ENCODE measurements at places on chromosomes 2 and 18.

- peak; percentile 32 for DNase-seq
These were observed 475 bp downstream of the B3GNT2 start for GRCh38 chr2:62196278-62196901.

DNA sequence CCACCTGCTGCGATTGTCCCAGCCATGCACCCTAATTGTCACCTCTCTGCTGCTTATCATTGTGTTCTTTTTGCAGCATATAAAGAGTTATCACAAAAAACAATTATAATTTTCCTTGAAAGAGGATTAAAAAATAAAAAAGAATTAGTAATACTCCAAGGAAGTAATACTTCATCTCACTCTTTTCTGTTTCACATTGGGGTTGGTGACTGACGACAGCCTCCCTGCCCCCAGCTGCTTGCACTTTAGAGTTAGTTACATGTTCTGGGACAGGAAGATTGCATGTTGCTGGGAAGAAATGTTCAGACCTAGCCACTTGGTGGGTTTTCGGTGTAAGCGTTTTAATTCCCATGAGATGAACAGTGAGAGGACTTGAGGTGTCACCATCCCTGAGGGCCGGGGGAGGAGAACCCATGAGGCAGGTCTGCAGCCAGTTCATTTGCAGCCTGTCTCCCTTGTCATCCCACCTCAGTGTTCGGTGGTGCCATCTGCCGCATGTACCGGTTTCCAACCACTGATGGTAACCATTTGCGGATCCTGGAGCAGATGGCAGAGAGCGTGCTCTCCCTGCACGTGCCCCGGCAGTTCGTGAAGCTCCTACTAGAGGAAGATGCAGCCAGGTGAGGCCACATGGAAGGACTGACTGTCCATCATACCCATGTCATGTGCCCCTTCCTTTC lies 69.1 kb downstream of the COA5 start:
- DNase-seq: no peak

- no peak for DNase-seq
These were observed 98.8 kb downstream of the DPP4 start for GRCh38 chr2:161975062-161975812.

DNA sequence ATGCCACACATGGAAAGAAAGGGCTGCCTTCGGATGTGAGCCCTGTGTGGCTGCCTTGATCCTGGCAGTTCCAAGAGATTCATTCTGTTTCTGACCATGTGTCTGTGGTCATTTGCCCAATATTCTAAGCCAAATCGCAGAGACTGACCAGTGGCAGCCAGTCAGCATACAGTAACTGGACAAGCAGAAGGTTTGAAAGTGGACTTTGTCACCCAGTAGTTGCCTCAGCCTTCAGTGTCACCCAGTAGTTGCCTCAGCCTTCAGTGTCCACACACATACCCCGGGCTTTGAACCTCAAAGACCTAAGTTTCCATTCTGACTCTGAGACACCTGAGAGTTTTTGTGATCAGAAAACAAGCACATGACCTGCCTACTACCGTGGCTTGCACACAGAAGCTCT lies 5.0 kb downstream of the RFX8 start:
- no peak for DNase-seq

GRCh38 chr2:2876331-2877221 lies 501.0 kb downstream of the EIPR1 start:
- DNase-seq: no peak

- no peak for DNase-seq
These were observed 251.5 kb upstream of the THUMPD2 start for GRCh38 chr2:40030456-40030975.

- DNase-seq: no peak
These were observed 7.2 kb upstream of the SFXN5 start for GRCh38 chr2:73078457-73079411.

DNA sequence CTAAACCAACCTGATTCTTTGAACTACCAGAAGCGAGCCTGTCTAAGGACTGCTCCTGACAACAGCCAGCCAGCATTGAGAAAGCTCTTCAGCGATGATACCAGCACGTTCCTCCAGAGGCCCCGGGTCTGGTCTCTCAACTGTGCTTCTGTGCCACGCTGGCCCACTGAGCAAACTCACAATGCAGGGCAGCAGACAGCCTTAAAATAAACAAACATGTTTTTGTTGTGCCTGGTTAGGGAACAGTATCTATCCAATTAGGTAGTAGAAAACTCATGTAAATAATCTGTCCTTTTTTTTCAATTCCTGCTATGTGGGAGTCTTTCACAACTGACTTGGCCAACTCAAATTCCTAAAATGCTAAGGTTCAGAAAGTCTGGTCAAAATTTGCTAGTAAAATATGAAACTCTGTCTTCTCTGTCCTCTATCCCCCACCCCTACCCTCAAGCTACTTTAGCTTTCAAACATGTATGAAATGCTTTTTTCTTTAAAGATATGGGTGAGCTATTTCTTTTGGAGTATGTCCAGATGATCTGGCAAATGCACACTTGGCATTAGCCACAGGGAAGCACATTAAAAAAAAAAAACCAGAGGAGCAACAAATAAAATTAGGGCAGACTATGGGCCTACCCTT lies 21.4 kb upstream of the EML4 start:
- no peak for DNase-seq

GRCh38 chr2:4965556-4966320 lies 726.4 kb upstream of the SOX11 start:
- DNase-seq: no peak

DNA sequence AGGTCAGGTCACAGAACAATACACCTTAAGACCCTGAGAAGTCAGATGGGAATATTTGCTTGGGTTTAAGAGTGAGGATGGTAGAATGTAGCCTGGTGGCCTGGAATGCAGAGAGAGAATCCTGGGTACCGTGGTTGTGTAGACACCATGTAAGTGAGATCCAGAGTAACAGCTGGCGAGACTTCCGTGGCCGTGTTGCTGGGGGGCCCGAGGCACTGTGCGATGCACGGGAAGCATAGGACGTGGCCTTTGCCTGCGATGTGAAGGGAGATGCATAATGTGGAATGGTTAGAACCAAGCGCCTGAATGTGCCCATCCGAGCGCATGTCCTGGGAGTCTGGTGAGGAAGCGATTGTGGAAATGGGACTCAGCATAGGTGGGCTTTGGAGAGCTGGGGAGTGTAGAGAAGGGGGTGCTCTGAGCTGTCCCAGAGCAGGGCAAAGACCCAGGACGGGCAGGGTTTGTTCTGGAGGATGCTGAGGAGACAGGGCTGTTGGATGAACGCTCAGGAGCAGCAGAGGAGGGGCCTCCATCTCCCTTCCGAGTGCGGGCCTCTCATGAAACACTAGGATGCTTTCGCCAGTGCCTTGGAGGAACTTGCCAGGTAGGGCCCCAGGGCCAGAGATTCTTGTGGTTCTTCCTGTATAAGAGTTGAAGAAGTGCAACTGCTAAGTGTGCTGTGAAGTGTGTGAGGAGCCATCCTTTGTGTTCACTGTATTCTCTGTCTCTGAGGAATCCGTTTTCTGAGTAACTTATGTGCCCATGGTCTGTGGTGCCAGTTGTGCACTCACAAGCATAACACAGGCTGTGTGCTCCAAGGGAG lies 7.1 kb downstream of the RNF144A start:
- no peak for DNase-seq

DNA sequence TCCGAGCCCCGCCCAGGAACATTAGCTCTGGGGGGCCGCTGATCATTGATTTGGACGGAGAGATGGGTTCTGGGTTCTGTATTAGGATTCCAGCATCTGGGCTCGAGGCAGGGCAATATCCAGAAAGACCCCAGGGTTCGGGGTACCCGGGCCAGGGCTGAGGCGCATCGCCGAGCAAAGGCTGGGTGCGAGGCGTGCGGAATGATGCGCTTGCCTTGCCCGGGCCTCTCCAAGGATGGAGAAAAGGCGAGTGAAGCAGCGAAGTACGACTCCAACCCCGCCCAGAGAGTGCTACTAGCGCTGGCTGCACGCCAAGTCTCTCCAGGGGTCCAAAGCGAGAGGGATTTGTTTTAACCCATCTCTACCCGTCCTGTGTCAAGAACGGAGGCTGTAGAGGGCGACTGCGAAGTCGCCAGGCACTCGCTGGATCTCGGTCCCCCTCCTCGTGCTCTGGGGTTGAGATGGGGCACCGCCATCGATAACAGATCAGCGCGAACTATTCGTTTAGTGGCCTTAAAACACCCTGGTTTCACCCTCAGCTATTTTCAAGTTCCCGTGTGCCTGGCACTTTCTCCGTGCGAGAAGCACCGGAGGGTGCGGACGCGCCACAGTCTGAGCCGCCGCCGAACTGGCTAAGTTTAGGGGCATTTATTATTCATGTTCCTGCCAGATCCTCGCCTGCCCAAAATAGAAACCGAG lies 1.9 kb downstream of the ADCYAP1 start:
- DNase-seq: no peak

DNA sequence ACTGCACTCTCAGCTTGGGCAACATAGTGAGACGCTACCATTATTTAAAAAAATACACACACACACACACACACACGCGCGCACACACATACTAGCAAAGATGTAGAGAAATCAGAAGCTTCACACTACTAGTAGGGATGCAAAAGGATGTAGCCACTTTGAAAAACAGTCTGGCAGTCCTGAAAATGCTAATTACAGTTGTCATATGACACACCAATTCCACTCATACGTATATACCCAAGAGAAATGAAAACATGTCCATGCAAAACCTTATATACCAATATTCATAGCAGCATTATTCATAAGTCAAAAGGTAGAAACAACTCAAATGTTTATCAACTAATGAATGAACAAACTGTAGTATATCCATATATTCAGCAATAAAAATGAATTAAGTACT lies 90.3 kb downstream of the SLC25A12 start:
- DNase-seq: no peak

GRCh38 chr2:70515938-70516337 lies 37.7 kb downstream of the TGFA start:
- no peak for DNase-seq

DNA sequence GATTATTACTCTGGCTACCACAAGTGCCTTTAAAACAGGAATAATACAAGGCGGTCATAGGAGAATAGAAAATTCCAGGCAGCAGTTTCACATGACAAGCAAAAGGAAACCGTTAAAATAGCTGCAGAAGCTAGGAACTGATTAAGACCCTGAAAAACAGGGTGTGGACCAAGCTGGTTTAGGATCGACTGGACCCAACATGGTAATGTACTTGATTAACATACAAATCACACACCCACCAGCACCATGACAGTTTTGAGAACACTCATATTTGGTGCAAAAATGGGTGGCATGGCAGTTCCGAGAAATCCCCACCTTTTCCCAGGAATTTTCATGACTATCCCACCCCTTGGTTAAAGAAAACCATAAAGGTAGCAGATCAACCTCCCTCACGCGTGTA lies 51.9 kb upstream of the TMEM163 start:
- DNase-seq: no peak

DNA sequence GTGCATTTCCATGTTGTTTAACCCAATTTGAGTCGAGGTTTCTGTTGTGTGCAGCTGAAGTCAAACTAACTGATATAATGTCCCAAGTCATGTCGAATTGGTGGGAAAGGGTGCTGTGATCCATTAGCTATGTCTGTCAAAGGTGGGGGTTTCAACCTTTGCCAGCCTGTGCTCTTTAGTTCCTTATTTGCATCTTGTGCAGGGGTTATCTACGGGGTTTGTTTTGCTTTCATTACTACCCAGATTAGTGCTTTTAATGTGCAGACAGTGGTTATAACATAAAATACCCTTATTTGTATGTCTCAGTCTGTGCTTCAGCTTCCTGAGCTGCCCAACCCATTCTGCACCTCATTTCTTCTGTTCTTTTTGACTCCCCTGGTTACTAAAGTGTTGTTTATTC lies 271.9 kb upstream of the CXCR4 start:
- DNase-seq: no peak

GRCh38 chr2:45388541-45389100 lies 222.4 kb downstream of the SRBD1 start:
- no peak for DNase-seq

GRCh38 chr2:98768384-98769113 lies 37.6 kb upstream of the MGAT4A start:
- DNase-seq: no peak

DNA sequence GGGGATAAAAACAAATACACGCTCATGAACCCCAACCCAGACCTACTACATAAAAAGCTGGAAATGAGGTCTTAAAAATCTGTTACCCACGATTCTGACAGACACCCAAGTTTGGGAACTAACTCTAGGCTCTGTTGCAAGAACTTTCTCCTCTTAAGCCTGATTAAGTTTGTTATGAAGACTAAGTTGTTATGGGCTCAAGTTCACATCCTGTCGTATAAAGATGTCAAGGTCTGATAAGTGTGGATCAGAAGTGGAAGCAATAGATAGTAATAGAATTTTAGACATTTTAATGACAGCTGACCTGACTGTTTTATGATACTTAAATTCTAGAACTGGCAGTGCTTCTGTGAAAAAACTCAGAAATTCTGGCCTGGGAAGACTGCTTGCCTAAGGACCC lies 43.2 kb downstream of the LPIN2 start:
- no peak for DNase-seq

- no peak for DNase-seq
These were observed 50.7 kb downstream of the STRN start for GRCh38 chr2:36915627-36916026.

DNA sequence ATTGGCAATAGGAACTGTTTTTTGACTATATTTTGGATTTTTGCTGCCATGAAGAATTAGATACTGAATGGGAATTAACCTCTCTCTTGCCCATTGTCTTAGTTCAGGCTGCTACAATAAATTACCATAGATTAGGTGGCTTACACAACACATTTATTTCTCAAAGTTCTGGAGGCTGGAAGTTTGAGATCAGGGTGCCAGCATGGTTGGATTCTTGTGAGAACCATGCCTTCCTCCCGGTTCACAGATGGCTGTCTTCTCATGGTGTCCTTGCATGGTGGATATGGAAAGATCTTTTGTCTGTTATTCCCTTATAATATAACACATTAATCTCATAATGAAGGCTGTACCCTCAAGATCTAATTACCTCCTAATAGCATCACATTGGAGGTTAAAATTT lies 836.4 kb downstream of the SLC4A3 start:
- no peak for DNase-seq

DNA sequence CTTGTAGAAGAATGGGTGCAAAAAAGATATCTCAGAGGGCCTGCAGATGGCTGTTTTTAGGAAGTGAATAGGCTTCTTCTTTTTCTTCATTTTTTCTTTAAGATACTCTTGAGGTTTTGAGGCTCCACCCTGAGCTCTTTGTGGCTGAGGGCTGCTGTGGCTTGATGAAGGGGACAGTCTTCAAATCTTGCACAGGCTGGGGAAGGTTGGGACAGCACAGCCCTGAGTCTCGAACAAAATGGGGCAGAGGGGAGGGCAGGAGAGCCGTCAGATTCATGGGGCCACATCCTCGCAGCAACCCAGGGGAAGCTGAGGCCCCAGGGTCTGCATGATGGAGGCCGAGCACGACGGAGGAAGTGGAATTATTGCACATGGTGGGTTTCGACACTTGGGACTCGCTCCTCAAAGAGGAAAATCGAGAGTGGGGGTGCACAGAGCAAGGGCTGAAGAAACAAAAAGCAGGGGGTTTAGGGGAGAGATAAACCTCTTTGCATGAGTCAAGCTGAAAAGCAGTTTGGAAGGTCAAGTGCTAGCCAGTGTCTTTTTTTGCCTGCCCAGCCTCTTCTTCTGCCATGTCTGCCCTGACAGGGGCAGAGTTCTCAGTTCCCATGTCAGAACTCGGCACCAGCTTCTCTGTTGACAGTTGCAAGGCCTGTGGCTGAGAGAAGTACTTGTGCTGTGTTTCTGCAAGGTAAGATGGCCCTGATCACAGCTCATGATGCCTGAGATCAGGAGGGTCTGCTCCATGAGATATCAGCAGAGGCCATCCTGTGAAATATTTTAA lies 19.5 kb downstream of the INPP4A start:
- DNase-seq: peak; percentile 9

Data from activated CD4-positive, alpha-beta T cell treated with anti-CD3 and anti-CD28 coated beads for 1 hour (primary cell).